ENCODE measurements at places on chromosomes 2 and 18.
A peak's percentile ranks its signal among the peaks of the same experiment; 100 is the strongest.

- no peak for DNase-seq
These were observed 531.9 kb downstream of the XIRP2 start for GRCh38 chr2:167420211-167420610.

DNA sequence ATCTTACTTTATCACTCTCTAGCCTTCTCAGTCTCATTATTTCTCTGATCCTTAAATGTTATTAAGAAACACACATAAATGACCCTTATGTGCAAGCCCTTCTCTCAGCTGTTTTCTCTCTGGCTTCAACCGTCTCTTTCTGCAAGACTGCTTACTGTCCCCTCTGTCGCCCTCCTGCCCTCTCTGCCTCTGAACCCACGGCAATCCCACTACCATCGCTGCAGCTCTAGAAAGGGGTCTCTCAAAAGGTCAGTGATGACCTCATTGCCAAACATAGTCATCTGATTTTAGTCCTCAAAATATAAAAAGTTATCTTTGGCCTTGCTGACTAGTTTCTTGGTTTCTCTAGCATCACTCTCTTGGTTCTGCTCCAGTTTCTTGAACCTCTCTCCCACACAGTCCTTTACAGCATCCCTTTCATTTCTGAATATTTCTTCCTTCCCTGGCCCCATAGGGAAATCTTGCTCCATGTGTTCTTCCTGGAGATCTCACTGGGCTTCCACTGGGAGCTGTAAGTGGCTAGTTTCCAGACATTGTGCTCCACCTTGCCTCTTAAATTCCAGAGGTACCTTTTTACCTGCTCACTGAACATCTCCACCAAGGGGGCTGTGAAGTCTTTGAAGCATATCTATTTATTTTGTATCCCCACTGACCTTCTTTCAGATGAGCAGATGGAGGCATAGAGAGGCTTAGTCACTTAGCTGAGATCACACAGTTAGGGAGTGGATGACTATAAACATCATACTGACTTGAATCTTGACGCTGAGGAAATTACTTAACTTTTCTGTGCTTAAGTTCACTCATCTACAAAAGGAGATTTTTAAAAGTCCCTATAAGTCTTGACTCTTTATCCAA lies 96.2 kb downstream of the PDE1A start:
- DNase-seq = no peak

DNA sequence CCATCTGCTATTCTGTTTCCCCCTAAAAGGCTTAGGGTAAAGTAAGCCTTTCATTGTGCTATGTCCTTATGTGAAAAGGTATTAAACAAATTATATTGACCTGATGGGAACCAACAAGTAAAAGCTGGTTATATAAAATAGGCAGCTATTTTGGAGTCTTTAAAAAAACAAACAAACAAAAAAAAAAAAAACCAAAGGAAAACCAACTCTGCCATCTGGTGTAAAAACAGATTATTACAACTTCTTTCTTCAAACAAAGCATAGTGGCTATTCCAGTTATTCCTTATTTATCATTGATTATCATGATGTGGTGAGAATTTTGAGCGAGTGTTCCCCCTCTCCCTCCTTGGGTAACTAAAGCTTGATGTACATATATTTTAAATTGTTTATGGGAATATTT lies 122.3 kb upstream of the FHL2 start:
- DNase-seq = peak; percentile 28

DNA sequence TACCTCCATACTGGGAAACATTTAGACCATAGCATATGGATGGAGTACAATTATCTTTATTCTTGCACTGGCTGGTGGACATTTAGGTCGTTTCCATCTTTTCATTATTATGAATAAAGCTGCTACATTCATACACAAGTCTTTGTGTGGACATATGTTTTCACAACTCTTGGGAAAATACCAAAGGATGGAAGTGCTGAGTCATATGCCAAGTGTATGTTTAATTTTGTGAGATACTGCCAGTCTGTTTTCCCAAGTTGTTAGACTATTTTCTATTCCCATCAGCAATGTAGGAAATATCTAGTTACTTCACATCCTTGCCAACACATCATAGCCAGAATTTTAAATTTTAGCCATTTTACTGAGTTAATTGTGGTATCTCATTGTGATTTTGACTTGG lies 91.5 kb downstream of the GALNT13 start:
- no peak for DNase-seq

DNA sequence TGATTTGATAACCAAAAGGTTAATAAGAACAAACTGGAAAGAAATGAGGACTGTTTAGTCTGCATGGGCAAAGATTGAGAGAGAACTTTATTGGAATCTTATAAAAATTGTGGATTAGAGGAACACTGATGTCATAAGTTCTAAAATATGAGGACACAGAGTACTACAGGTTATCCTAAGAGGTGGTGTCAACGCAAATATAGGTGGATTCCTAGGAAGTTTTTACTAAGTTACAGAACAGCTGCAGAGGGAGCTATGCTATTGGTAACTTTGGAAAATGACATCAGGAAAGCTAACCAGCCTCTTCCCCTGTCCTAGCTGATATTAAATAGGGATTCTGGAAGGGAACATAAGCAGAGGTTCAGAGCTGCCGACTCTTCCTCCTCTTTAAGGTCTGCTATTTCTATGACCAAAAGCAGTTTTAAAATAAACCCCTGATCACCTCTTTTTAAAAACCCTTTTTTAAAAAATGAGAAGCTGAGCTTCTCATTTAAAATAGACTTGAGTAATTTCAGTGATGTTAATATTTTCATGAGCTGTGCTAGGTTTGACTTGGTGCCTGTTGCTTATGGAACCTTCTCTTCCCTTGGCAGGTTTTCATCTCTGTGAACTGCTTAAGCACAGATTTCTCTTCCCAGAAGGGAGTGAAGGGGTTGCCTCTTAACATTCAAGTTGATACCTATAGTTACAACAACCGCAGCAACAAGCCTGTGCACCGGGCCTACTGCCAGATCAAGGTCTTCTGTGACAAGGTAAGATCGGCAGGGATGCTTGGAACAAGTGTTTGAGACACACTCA lies 34.2 kb downstream of the GRHL1 start:
- DNase-seq = no peak

DNA sequence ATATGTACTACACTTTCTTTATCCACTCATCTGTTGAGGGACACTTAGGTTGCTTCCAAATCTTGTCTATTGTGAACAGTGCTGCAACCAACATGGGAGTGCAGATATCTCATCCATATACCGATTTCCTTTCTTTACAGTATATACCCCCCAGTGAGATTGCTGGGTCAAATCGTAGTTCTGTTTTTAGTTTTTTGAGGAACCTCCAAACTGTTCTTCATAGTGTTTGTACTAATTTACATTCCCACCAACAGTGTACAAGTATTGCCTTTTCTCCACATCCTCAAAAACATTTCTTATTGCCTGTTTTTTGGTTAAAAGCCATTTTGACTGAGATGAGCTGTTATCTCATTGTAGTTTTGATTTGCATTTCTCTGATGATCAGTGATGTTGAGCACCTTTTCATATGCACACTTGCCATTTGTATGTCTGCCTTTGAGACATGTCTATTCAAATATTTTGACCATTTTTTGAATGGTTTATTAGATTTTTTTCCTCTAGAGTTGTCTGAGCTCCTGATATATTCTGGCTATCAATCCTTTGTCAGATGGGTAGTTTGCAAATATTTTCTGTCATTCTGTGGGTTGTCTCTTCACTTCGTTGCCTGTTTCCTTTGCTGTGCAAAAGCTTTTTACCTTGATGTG lies 12.2 kb downstream of the PLEK start:
- DNase-seq = no peak

DNA sequence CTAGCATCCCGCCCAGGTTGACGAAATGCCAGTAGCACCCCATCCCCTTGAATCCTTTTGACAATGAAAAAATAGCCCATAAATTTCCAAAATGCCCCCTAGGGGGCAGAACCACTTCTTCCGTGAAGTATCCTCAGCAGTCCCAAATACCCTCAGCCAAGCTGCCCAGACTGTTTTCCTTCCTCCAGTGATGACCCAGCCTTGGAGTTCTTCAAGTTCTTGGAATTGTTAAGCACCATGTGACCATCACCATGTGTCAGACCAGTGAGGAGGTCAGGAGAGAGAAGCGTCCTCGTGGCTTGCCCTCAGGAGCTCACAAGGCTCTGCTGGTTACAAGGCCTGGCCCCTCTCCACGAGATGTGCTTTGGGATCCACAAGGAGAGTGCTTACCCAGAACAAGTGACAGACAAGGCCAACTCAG lies 1.4 kb upstream of the SLC23A3 start:
- no peak for DNase-seq

- no peak for DNase-seq
These were observed 4.3 kb upstream of the FAM98A start for GRCh38 chr2:33603416-33603815.

DNA sequence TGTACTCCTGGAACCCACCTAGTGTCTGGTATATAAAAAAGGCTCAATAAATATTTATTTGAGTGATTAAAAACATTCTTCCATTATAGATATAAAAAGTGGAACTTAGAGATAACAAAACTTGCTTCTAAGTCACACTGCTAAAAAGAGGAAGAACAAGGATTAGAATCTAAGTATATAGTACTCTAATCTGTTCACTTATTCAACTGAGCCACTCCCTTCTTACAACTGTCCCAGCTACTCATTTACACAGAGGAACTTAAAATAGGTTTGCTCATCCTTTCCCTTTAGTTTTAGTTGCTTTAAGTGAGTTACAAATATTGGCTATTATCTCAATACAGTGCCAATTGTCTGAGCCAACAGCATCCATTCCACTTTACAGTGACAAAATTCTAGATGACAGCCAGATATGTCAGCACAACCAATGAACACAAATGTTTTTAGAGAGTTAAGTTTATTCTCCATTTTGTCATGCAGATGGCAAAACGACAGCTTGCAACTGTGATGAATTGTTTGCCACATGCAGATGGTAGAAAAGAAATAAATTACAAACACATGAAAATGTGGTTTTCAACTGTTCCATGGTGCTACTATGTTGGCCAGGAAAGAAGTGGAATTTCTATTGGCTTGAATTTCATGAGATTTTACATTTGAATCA lies 280.7 kb upstream of the ZC3H15 start:
- no peak for DNase-seq

GRCh38 chr2:54601339-54601738 lies 122.1 kb upstream of the EML6 start:
- no peak for DNase-seq

DNA sequence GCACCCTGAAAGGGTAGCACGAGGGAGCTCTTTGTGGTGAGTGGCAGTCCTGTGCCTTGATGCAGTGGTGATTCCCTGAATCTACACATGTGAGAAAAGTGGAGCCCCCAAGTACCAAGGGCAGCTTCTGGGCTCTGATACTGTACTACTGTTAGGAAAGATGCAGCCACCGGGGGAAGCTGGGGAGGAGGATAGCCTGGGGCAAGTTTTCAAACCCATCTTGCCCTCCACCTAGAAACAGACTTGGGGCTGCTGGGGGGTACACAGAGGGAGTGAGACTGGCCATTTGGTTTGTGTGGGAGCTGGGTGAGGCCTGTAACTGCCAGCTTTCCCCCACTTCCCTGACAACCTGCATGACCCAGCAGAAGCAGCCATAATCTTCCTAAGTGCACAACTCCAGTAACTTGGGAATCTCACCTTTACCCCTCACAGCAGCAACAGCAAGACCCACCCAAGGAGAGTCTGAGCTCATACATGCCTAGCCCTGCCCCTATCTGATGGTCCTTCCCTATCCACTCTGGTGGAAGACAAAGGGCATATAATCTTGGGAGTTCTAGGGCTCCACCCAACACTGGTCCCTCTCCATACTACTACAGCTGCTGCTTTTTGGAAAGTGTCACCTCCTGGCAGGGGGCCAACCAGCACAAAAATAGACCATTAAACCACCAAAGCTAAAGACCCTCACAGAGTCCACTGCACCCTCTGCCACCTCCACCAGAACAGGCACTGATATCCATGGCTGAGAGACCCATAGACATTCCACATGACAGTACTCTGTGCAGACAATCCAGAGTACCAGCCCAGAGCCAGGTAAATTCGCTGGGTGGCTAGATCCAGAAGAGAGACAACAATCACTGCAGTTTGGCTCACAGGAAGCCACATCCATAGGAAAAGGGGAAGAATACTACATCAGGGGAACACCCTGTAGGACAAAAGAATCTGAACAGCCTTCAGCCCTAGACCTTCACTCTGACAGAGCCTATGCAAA lies 8.2 kb downstream of the MALL start:
- DNase-seq = no peak

- no peak for DNase-seq
These were observed 709 bp downstream of the RAB27B start for GRCh38 chr18:54828986-54829385.

DNA sequence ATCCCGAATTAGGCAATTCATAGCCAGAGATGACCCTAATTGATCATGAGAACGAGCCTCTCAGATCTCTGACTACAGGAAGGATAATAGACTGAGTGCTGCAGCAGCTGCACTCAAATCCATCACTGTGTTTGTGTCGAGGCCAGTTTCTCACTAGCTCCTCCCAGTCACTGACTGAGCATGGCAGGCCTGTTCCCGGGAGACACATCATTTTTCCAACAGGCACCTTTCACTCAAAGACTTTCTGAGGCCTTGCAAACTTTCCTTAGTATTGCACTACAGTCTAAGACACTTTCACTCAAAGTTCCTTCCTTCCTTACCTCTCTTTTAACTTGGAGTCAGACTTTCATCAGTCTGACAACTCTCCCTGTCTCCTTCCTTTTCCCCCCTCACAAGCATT lies 13.7 kb downstream of the SOS1 start:
- no peak for DNase-seq

GRCh38 chr2:111168528-111169239 lies 48.0 kb downstream of the BCL2L11 start:
- peak; percentile 51 for DNase-seq

DNA sequence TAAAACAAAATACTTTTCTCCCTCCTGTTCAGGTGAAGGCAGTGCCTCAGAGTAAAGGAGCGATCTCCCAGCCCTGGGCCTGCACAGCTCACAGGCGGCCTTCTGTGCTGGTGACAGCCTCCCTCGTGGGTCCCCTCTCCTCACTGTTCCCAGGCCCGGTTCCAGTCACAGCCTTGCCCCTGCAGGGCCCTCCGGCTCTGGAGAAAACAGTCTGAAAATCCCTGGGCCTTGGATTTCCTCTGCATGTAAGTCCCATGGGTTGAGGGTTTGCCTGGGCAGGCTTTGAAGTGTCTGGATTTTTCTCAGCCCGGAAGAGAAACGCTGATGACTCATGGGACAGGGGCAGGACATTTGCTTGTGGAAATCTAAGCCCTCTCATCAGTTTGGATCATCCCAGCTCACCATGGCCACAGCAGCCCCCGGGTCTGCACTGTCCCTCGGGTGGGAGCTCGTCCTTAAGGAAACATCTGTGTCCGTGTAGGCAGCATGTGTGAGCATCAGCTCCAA lies 186.1 kb upstream of the RAB12 start:
- peak; percentile 61 for DNase-seq

GRCh38 chr2:61452392-61452791 lies 18.5 kb downstream of the USP34 start:
- no peak for DNase-seq

Measured in foreskin keratinocyte (primary cell).